Chondrocyte (in vitro differentiated cells): ENCODE measurements at places on chromosomes 1 and 21. TPM values are rescaled to one million over a fixed set of nuclear protein-coding genes. Genes with fewer than 3 reads are reported as not detected.

- H3K4me3 ChIP-seq: no peak overlapping the region
- peaks cover 11% of the 10 kb centered on the region for H3K4me1 ChIP-seq
- peaks cover 18% of the 10 kb centered on the region for H3K36me3 ChIP-seq
- no peak for DNase-seq
- H3K27ac ChIP-seq: no peak overlapping the region
These were observed 4.7 kb downstream of the MYSM1 start for GRCh38 chr1:58695206-58695605.

GRCh38 chr1:25977801-25978200, 20.1 kb downstream of the PAFAH2 start:
- peaks cover 35% of the 10 kb centered on the region for H3K36me3 ChIP-seq
- no peak overlapping the region for H3K27ac ChIP-seq
- H3K27me3 ChIP-seq: no peaks in the 10 kb centered on the region
- no peak for DNase-seq

GRCh38 chr1:95098196-95098595, 19.0 kb upstream of the TLCD4 start:
- no peaks in the 10 kb centered on the region for H3K4me1 ChIP-seq
- no peaks in the 10 kb centered on the region for H3K36me3 ChIP-seq
- peaks cover 2% of the 10 kb centered on the region for H3K27me3 ChIP-seq
- DNase-seq: no peak
- no peak overlapping the region for H3K4me3 ChIP-seq

DYRK3 gene
- total RNA-seq: 4.8 to 6.6 TPM (median 5.7 TPM) in 3 replicates

DNA sequence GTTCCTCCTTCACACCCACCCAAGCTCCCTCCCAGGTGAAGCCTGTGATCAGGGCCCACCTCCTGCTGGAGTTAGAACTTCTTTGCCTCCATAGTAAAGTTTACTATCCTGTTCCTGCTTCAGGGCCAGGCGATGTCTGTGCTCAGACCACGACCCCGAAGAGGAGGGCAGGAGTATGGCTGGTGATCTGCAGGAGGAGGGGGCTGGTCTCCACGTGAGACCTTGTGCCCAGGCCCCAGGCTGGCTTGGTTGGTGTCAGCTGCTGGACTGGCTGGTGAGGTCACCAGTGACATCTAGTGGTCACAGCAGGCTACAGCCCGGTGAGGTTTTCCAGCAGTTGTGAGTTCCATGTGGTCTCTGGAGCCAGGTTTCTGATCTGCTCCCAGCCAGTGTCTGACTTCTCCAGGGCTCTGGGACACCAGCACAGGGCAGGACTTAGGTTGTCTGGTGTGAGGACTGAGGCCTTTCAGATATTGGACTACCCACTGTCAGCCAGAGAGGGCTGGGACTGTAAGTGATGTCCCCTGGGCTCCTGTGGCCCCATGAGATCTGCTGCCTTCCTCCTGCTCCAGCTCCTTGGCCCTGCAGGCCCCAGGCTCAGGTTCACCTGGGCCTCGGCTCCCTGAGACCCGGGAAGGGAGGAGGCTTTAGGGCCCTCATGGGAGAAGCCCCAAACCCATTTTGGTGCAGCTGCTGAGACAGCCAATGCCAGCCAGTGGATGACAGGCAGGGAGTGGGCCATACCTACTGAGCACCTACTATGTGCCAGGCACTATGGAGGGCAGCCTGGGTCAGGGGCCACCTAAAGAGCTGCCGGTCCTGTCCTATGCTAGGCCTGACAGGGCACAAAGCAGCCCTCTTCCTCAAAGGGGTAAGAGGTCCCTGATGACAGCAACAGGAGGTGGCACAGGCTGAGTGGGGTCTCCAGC, 6.0 kb upstream of the UBL4B start:
- no peak overlapping the region for H3K27ac ChIP-seq
- DNase-seq: no peak
- peaks cover 2% of the 10 kb centered on the region for H3K27me3 ChIP-seq
- H3K4me3 ChIP-seq: no peak overlapping the region
- H3K36me3 ChIP-seq: no peaks in the 10 kb centered on the region

MYBPH gene
- total RNA-seq: not detected in 3 replicates

DNA sequence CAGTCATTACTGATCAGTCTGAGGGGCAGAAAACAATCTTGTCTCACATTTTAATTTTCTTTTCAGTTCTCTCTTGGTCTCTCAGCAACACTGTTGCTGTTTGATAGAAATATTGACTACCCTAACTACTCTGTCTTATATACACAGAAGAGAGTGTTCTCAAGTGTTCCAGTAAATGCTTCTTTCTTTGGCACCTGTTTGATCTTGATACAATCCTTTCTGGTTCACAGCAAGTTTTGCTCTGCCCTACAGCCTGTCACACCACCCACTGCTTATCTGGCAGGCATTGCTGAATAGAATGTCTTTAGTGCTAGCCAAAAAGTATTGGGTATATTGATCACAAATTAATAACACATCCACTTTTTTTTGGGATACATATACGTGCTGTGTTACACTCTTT, 75.7 kb upstream of the WLS start:
- no peak overlapping the region for H3K27ac ChIP-seq
- no peaks in the 10 kb centered on the region for H3K27me3 ChIP-seq
- H3K4me3 ChIP-seq: no peak overlapping the region
- no peaks in the 10 kb centered on the region for H3K36me3 ChIP-seq
- no peaks in the 10 kb centered on the region for H3K4me1 ChIP-seq

- H3K36me3 ChIP-seq: peaks cover 35% of the 10 kb centered on the region
- no peaks in the 10 kb centered on the region for H3K27me3 ChIP-seq
- H3K4me3 ChIP-seq: no peak overlapping the region
- H3K4me1 ChIP-seq: peaks cover 38% of the 10 kb centered on the region
These were observed 81.5 kb upstream of the LBR start for GRCh38 chr1:225509376-225509707.

DISC1 gene
- 5.0 to 10.6 TPM (median 7.1 TPM) in 3 replicates for total RNA-seq

- DNase-seq: no peak
- no peaks in the 10 kb centered on the region for H3K36me3 ChIP-seq
- H3K27ac ChIP-seq: peak overlapping the region; percentile 72
- no peaks in the 10 kb centered on the region for H3K27me3 ChIP-seq
- H3K4me3 ChIP-seq: no peak overlapping the region
These were observed 32.9 kb downstream of the PBX1 start for GRCh38 chr1:164591858-164592257.

DNA sequence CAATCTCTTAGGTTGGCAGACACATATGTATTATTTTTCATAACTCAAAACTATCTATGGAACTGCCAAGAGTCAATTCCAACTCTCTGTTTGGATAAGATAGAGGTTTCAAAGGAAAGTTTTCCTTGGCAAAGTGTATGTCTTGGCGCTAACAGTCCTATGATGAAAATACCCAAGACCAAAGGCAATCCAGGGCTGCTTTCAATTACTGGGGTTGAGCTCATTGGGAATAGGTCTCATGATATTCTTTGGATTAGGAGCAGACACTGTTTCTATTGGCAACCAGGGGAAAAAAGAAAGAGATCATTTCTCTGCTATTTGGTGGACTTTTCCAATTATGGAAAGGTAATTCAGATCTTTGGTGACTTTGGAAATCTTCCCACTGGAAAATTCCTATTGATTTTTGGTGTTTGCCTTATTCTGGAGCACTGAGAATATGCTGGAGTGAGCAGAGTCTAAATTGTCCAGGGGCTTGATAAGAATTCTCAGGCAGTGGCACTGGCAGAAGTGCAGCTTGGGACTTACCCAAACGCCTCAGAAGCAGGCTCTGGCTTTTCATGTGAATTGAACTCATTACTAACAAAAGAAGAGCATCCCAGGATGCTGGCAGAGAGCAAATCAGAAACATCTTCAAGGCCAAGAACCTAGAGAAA, 20.4 kb upstream of the PLXNA2 start:
- no peak for DNase-seq
- no peak overlapping the region for H3K4me3 ChIP-seq
- H3K36me3 ChIP-seq: no peaks in the 10 kb centered on the region
- H3K27me3 ChIP-seq: peaks cover 36% of the 10 kb centered on the region
- H3K27ac ChIP-seq: peak overlapping the region; percentile 52
